Fibroblast of skin of right quadriceps (primary cell): ENCODE measurements at places on chromosomes 11 and 22.
A peak's percentile ranks its signal among the peaks of the same experiment; 100 is the strongest.

DNA sequence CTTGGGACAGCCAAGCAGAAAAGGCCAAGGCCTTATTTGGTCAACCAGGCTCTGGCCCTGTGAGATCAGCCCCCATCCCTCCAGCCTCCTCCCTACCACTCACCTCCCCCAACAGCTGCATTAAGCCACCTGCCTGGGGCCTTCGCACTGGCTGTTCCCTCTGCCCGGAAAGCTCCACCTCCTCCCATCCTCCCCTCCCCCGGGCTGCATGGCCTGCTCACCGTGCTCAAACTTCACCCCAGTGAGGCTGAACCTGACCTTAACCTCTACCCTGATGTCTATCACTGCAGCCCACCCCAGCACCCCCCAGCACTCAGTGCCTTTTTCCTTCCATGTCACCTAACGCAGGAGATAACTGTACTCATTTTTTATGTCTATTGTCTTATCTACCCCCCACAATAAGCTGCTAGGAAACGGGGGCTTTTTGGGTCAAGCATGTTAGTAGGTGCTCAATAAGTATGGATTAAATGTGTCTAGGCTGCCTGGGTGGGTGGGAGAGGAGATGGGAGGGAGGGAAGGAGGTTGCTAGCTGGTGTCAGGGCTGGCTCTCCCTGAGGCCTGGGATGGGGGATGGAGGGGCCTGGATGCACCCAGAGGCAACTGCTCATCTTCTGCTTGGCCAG, 912 bp downstream of the PTPRCAP start:
- peak; percentile 39 for DNase-seq

GRCh38 chr22:41360126-41360525, 21.6 kb upstream of the TEF start:
- no peak for DNase-seq

DNA sequence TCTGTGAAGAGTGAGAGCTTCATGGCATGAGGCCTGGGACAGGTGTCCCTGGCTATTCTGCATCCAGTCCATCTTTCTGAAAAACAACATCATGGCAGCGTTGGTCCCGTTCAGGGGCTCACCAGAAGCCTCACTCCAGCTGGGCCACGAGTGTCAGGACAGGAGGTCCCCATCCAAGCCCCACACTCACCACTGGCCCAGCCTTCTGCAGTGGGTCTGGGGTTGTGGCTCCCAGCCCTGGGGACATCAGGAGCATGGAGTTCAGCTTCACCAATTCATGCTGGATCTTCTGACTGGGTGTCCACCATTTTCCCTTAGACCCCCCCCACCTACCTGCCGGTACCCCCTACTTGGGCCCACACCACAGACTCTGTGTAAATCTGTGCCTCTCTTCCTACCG, 400.3 kb downstream of the BRD1 start:
- no peak for DNase-seq

GRCh38 chr22:32333141-32333768, 24.4 kb upstream of the RFPL3 start:
- DNase-seq: no peak
